ENCODE measurements at places on chromosomes 5 and 9. TPM values are rescaled to one million over a fixed set of nuclear protein-coding genes. Genes with fewer than 3 reads are reported as not detected.

Gene RXRA
- total RNA-seq, result 57.1 TPM

Gene SV2C
- total RNA-seq, result 0.44 TPM

Gene PCDHGA1
- total RNA-seq, result 3.1 TPM

Gene ALDH1A1
- 20.7 TPM for total RNA-seq

Gene ADGRV1
- total RNA-seq, result not detected

Gene SPATA31A3
- total RNA-seq, result not detected

Gene SPINK4
- total RNA-seq, result not detected

Gene PCDHB5
- total RNA-seq, result 2.3 TPM

Gene PRDM9
- total RNA-seq, result not detected

Gene PPP2R2B
- 0.11 TPM for total RNA-seq

Gene PRR7
- total RNA-seq, result 2.1 TPM

Gene ALAD
- total RNA-seq, result 75.6 TPM

Gene ARPC5L
- 39.2 TPM for total RNA-seq

Gene RLN1
- not detected for total RNA-seq

Gene ZSWIM6
- 5.7 TPM for total RNA-seq

Gene TEK
- 21.7 TPM for total RNA-seq

Gene NAIP
- 5.4 TPM for total RNA-seq

Gene BARHL1
- not detected for total RNA-seq

Gene GPR150
- total RNA-seq, result 0.14 TPM

Gene CCNI2
- total RNA-seq, result 0.08 TPM

Gene PCDHB12
- 0.69 TPM for total RNA-seq

Gene GEMIN5
- total RNA-seq, result 14.0 TPM

Gene ZBTB43
- total RNA-seq, result 30.2 TPM

Gene F2RL2
- total RNA-seq, result 0.22 TPM

Gene PAPPA
- total RNA-seq, result 0.69 TPM

Gene PTPRD
- 15.6 TPM for total RNA-seq

Gene CCDC183
- 2.1 TPM for total RNA-seq

Gene PCDHAC2
- total RNA-seq, result 0.36 TPM

Gene OTULINL
- 3.8 TPM for total RNA-seq

Gene BICD2
- total RNA-seq, result 37.3 TPM

Gene DIMT1
- 16.9 TPM for total RNA-seq

Gene FGF1
- total RNA-seq, result 59.9 TPM

Gene LCP2
- 3.9 TPM for total RNA-seq

Gene IFNB1
- total RNA-seq, result not detected

Gene PROB1
- total RNA-seq, result 46.3 TPM

Gene TMC1
- total RNA-seq, result 0.25 TPM

Gene ANKRD18B
- total RNA-seq, result not detected

Gene PCDHB4
- total RNA-seq, result 0.80 TPM

Gene ZDHHC11B
- 13.4 TPM for total RNA-seq

Gene STOM
- total RNA-seq, result 165 TPM
